Activated naive CD4-positive, alpha-beta T cell (primary cell): ENCODE measurements at places on chromosomes 3 and 15.

GRCh38 chr15:74870436-74871215, 2.5 kb downstream of the SCAMP2 start:
- no peak for DNase-seq

GRCh38 chr15:64851503-64851840, 9.8 kb downstream of the PLEKHO2 start:
- no peak for DNase-seq

- DNase-seq: no peak
These were observed 47.1 kb downstream of the POC1A start for GRCh38 chr3:52106951-52107611.

GRCh38 chr3:12239301-12239700, 49.6 kb upstream of the PPARG start:
- no peak for DNase-seq

GRCh38 chr3:149575213-149575960, 82.4 kb downstream of the WWTR1 start:
- DNase-seq: no peak

DNA sequence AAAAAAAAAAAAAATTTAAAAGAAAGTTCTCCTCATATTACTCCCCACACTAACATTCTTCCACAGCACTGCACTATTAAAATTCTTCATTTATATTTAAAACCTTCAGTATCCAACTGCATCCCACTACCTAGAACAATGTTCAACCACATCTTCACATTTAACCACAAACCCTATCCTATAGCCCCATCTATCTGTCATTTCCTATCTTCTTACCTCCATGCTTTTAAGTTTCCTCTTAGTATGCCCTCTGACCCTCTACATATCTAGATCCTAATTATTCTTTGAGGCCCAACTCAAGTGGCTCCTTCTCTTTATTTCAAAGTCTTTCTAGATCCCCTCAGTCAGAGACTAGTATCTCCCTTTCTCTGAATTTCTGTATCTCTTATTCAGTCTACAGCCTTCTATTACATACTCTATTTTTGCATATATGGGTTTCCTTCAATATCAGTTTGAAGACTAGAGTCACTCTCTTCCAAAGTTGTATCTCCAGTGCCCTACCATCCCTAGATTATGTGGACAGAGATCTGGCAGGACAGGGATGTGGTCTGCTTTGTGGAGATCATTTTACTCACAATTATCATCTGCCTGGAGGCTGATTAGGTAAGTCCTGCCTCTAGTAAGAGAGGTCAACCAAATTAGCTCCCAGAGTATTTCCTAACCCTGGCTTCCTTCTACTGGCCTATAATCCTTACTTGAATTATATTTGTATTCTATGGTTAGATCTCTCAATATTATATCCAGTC, 1.4 kb downstream of the CIAO2A start:
- no peak for DNase-seq

- DNase-seq: no peak
These were observed 569.0 kb downstream of the TUSC7 start for GRCh38 chr3:117278424-117279190.
